Mucosa of descending colon (tissue), 3 donors: ENCODE measurements at places on chromosomes 6 and 20. TPM values are rescaled to one million over a fixed set of nuclear protein-coding genes. Genes with fewer than 3 reads are reported as not detected.

- no peak for DNase-seq
These were observed 77.7 kb downstream of the CDYL start for GRCh38 chr6:4853782-4854511.

The RBM24 gene
- 8.3 TPM for total RNA-seq

DNA sequence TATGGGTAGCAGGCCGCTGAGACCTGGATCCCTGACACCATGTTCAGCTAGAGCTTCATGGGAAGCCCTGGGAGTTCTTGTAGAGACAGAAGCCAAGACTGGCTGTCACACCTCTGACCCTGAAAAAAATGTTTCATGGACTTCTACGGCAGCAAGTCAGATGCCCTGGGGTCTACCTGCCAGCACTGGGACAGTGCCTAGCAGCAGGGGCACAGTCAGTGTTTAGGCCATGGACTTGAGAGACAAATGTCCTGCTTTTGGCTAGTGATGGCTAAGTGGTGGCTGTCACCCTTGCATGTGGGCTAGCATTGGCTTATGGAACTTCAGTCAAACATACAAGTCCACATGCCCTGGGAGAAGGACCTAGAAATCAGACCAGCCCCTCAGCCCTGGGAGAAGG lies 41.3 kb upstream of the SSTR4 start:
- DNase-seq: no peak

- DNase-seq: no peak
These were observed 111.2 kb upstream of the HIVEP1 start for GRCh38 chr6:11900662-11901598.

The ROS1 gene
- 1.1 TPM for total RNA-seq

The BNIP5 gene
- total RNA-seq: 8.1 TPM

The MYCT1 gene
- 3.8 TPM for total RNA-seq

The ATXN1 gene
- 87.3 TPM for total RNA-seq
